ENCODE measurements at places on chromosomes 2 and 18.

- DNase-seq = no peak
These were observed 210.4 kb downstream of the CDH19 start for GRCh38 chr18:66393463-66393862.

DNA sequence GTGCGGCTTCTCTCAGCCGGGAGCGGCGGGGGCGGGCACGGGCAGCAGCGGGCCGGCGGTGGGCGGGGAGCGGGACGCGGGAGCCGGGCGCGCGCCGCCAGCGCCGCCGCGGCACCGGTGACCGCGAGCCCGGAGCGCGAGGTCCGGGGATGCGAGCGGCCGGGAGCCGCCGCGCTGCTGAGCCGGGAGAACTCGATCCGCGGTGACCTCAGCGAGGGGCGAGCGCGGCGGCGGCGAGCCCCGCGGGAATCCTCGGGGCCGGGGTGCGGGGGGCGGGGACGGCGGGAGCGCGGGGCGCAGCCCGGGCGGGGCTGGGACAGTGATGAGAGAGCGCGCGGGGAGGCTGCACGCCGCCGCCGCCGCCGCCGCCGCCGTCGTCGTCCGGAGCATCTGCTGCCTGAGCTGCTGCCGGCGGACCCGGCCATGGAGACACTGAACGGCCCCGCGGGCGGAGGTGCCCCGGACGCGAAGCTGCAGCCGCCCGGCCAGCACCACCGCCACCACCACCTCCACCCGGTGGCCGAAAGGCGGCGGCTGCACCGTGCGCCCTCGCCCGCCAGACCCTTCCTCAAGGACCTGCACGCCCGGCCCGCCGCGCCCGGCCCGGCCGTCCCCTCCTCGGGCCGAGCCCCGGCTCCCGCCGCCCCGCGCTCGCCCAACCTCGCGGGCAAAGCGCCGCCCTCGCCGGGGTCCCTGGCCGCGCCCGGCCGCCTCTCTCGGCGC lies at the start of gene MTCL1:
TSS of gene MTCL1 (plus strand) at position 319 of the 723 bp plus-strand sequence. CDS start at position 424, 105 bp downstream.
- peak; percentile 73 for DNase-seq

- DNase-seq = no peak
These were observed 175.7 kb downstream of the PIEZO2 start for GRCh38 chr18:10973567-10974203.

DNA sequence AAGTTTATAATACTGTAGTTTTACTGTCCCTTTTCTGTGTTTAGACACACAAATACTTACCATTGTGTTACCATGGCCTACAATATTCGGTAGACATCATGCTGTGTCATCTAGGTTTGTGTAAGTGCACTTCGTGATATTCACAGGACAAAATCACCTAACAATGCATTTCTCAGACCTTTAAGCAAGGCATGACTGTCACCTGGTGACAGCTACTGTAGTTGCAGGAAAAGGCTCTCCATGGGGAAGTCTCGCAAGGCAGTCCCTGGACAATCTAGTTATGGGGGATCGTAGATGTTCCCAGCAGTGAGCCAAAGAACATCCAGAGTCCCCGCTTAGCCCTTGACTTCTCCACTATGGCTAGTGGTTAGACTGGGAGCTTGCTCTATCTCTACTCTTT lies 73.1 kb downstream of the EIF2AK3 start:
- DNase-seq = peak; percentile 52

DNA sequence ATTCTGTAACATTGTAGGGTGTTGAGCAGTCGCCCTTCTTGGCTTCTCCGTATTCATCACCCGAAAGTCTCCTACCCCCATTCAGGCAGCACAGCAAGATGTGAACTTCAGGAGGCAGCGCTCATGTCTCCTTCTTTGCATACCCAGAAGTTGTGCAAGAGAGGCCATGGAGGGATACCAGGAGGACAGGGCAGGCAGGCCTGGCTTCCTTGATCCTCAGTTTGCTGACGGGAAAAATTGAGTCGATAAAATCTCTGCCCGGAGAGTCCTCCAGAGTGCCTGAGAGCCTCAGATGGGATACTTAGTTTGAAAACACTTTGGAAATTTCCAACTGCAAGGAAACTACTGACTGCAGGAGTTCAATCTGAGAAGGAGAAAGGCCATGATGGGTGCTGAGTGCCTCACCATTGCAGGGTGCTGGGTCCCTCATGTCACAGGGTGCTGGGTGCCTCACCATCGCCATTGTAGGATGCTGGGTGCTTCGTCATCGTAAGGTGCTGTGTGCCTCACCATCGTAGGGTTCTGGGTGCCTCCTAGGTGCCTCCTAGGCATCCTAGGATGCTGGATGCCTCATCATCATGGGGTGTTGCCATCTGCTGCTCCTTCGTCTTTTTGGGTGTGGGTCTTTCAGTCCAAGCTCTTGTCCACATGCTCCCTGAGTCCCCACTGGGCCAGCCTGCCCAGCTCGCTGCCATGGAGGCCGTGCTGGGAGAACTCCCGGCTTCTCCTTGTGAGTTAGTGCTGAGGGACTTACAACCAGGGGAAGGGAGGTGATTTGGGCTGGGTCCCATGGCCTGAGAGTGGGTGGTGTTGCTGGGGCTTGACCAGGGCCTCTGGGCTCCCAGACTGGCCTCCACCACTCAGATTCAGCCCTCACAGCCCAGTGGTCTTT lies 162.4 kb downstream of the DDX1 start:
- no peak for DNase-seq

DNA sequence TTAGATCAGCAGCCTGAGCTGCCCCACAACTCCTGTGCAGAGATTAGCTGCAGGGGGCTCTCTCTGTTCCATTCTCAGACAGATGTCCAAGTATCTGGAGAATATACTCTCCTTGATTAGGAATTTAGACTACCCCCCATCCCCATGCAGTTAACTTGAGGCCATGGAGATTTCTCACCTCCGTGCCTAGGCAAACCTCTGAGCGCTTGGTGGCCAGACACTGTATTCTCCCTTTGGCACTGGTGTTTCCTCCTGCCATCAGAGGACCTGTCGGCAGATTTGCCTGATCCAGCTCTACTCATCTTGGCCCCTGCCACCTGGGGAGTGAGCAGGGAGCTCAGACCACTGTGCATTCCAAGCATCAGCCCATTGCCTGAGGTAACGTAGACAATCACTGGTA lies 48.3 kb downstream of the ZNF804A start:
- DNase-seq = no peak

DNA sequence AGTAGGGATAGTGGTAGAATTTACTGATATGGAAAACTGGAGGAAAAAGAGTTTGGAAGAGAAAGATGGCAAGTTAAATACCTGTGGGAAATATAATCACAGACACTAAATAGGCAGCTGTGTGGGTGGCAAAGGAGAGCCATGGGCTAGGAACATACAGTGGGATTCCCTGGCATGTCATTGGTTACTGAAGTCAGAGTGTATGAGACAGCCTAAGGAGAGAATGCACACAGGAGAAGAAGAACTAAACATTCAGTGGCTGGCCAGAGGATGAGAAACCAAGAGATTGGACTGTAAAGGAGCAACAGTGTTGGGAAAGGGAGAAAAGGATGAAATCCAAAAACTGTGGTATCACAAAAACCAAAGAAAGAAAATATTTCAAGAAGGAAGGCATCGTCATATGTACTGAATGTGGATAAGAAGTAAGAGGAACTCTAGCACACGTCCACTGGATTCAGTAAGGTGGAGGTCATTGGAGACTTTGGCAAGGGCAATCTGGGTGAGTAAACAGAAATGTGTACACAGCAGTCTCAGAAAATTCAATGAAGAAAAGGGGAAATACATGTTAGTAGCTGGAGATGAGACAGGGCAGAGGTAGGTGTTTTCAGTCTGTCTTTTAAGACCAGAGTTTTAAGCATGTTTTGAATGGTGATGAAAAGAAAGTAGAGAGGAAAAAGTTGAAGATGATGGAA lies 83.3 kb downstream of the SPIRE1 start:
- no peak for DNase-seq

- no peak for DNase-seq
These were observed 233.7 kb upstream of the SMAD2 start for GRCh38 chr18:48164116-48164515.

DNA sequence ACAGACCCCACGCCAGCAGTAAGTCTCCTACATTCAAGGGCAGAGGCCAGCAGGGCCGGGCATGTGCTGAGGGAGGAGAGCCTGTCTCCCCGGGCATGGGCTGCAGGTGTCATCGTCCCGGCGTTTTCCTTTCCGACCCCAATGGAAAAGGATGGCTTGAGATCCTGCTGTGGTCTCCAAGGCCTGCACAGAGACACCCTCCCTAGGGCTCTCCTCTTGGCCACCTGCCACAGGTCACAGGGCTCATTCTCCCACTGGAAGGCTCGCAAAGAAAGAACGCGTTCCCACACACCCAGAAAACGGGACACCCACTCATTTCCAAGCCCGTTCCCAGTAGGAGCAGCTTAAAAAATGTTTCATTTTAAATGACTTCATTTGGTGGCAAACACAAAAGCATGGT lies 41.0 kb downstream of the DIPK1C start:
- no peak for DNase-seq

DNA sequence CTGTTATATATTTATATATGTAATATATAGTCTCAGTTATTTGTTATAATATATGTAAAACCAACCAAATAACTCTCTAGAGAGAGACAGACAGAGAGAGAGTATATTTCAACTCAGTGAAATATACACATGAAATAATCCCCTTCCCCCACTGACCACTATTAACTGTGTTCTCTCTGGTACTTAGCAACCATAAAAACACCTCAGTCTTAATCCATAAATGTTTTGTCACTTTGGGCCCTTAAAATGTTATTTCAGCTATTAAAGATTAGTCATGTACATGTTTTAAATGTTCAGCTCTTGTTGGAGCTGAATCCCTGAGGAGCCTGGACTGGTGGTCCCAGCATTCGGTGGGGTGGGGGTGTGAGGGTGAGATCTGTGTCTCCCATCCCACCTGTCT lies 122.2 kb upstream of the MAP3K20 start:
- no peak for DNase-seq

GRCh38 chr2:15691586-15692310 lies 100.1 kb downstream of the DDX1 start:
- no peak for DNase-seq

GRCh38 chr2:56086336-56086735 lies 97.5 kb upstream of the CCDC85A start:
- no peak for DNase-seq

DNA sequence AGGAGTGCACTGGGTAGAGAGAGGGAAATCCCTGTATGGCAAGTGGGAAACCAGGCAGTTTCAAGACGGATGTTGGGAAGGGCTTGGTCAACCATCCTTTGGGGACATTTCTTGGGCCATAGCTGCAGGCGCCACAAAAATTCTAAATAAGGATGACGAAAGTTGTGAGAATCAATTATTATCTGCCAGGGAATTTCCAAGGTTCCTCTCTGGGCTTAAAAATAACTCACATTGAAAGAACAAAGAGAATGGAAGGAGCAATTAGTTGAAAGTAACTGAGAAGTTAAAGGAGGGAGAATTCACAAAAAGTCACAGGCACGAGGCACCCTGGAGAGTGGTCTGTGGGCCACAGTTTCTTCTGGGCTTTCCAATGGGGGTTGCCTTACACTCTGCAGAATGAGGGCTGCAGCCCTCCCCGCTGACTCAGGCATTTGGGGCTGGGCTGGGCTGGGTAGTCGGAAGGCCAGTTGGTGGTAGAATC lies 195.7 kb downstream of the SMAD7 start:
- no peak for DNase-seq

DNA sequence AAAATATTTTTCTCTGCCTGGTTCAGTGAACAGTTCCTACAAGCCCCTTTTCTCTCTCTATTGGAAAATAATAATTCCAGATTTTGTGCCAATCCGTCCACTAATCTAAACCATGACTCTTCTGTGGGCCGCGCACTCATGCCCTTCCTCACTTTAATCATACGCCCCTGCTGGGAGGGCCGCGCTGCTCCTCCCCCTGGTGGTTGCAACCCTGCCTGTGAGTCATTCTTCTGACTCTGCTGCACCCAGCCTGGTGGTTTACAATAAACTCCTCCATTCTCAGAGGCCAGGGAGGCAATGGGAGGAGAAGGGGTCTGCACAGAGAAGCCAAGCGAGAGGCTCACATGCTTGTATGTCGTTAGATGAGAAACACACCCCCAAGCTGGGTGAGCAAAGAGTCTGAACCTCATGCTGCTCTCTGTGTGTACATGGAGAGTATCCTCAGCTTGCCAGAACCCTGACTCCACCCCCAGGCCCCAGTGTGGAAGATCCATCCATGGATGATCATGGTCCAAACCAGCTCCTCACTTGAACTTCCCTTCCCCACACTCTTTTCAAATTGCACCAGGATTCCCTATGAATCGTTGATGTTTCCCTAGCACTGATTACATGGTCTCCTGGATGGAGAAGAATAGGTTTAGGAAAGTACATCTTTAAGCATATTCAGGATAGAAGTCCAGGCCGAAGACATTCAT lies 228.9 kb downstream of the ANKRD30B start:
- no peak for DNase-seq

DNA sequence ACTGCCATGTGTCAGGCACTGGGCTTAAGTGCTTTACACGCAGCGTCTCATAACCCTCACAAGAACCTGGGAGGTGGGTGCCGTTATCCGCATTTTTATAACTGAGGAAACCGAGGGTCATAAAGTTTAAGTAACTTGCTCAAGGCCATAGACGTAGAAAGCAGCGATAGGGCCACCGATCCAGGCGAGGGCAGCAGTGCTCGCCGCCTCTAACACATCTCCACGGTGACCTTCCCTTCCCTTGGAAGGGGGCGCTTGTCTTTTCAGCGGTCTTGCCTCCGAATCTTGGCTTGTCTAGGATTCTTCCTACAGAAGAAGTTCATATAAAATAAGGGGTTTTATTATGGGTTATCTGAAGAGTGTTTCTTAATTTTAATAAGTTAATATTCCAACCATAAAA lies 186.6 kb downstream of the GBX2 start:
- no peak for DNase-seq

DNA sequence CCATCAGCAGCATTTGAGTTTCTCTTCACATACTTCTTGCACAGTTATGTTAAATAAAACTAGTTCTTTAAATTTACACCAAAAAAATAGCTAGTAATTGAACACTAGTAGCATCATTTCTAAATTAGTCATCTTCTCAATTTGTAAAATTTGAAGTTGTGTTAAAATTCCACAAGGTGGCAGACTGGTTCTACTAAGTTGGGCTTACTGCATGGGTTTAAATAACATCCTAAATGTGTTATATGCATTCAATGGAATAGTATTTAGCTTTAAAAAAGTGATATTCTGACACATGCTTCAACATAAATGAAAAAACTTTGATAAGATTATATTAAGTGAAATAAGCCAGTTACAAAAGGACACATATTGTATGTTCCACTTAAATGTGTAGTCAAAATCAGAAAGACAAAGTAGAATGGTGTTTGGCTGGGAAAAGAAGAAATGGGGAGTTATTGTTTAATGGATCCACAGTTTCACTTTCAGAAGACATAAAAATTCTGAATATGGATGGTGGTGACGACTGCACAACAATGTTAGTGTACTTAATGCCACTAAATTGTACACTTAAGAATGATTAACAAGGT lies 28.7 kb upstream of the RPRD1A start:
- DNase-seq = peak; percentile 77

GRCh38 chr2:239802185-239802649 lies 222.9 kb downstream of the NDUFA10 start:
- DNase-seq = no peak

- peak; percentile 71 for DNase-seq
These were observed 17.2 kb upstream of the NMI start for GRCh38 chr2:151306621-151307020.

GRCh38 chr18:74316257-74317170 lies 875 bp downstream of the C18orf63 start:
- DNase-seq = peak; percentile 52

- DNase-seq = no peak
These were observed 113.8 kb downstream of the THADA start for GRCh38 chr2:43481927-43482542.

- DNase-seq = peak; percentile 69
These were observed 544.2 kb downstream of the SATB2 start for GRCh38 chr2:198913394-198914152.
